ENCODE measurements at places on chromosomes 12 and 14.

- no peak for DNase-seq
Measured at GRCh38 chr14:103416916-103417315, 31.7 kb downstream of the MARK3 start.

DNA sequence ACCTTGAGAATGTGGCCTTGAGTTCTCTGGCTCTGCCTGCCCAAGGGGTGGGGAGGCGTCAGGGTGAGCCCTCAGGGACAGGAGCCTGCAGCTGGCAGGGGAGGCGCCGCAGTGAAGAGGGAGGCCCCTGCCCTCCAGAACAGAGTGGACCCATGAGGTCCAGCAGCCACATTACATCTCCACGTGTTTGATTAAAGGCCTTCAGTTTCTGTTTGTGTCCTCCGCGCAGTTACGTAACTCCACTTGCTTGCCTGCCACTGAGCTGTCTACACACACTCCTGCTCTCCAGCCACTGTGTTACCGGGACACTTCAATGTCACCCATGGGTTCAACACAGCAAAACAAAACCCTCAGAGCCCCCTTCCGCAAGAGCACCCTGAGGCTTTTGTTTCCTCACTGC, 70.4 kb downstream of the CHGA start:
- no peak for DNase-seq

- no peak for DNase-seq
Measured at GRCh38 chr14:104016873-104017650, 68.4 kb upstream of the ASPG start.

GRCh38 chr14:103257211-103257962, 76.7 kb upstream of the EIF5 start:
- no peak for DNase-seq

DNA sequence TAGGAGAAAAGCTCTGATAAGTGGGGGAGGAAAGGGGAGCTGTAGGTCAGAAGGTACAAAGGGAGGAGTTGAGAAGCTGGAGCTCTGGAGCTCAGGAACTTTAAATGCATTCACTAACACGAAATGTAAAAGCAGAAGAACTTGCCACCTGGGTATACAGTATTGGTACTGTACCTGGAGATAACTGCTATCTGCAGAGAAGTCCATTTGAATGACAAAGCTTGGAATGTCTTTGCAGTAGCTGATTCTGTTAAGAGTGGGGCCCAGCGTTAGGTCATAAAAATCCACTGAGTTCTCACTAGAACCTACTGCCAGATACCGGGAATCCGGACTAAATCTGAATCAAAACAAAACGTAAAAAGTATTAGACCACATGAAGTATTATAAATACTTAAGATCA, 55.6 kb downstream of the ZC3H14 start:
- no peak for DNase-seq

- DNase-seq = peak; percentile 80
Measured at GRCh38 chr12:67220065-67220464, 49.1 kb upstream of the CAND1 start.

GRCh38 chr14:65156568-65157366, 54.5 kb upstream of the MAX start:
- no peak for DNase-seq

- DNase-seq = no peak
Measured at GRCh38 chr12:133135747-133136146, 5.3 kb downstream of the ZNF10 start.

DNA sequence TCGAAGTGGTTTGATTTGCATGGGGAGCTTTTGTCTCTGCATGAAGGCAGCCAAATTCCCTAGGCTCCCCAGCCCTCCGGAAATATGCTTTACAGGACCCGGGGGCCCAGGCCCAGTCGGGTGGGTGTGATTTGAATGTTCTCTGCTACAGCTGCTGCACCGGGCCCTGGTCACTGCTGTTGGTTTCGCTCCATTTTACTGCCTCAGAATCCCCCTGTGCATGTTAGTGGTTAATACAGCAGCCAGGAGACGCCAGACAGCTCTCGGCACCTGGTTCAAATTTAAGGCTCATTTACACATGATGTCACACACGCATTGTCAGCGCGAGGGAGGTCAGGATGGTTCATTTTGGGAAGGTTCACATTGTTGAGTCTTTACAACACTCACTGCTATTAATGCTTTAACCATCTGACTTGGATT, 99.6 kb downstream of the SLC38A6 start:
- DNase-seq = no peak

- DNase-seq = no peak
Measured at GRCh38 chr14:54001189-54001878, 44.7 kb upstream of the BMP4 start.

DNA sequence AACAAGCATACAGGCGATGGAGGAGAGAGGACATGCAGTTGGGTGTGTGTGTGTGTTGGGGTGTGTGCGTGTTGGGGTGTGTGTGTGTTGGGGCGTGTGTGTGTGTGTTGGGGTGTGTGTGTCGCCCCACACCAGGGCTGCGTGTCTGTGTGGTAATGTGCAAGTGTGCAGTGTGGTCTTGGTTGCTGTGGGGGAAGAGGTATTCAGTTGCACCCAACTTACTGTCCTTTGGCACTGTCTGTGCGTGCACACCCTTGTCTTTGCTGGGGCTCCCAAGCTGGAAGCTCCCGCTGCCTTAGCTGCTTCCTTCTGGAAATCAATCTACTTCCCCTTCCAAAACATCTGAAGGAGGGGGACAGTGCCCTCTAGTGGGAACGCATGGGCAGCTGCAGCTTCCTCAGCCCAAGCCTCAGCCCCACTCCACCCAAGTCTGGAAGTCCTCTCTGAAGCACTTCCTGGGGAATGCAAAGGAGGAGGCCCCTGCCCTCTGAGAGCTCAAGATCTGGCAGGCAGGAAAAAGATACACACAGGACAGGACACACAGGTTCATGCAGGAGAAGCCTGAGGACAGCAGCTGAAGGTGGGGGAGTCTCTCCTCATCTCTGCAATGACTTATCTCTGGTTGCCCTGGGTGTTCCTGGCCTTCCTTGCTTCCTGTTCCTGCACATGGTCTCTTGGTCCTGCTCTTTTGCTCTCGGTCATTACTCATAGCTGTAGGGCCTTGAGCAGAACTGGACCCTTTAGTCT, 13.1 kb downstream of the ASIC1 start:
- DNase-seq = peak; percentile 81

GRCh38 chr12:28603239-28603638, 413.0 kb downstream of the CCDC91 start:
- DNase-seq = no peak

GRCh38 chr14:44030831-44031383, 476.2 kb downstream of the FSCB start:
- DNase-seq = no peak

- DNase-seq = no peak
Measured at GRCh38 chr12:107282628-107283027, 189.3 kb upstream of the CRY1 start.

DNA sequence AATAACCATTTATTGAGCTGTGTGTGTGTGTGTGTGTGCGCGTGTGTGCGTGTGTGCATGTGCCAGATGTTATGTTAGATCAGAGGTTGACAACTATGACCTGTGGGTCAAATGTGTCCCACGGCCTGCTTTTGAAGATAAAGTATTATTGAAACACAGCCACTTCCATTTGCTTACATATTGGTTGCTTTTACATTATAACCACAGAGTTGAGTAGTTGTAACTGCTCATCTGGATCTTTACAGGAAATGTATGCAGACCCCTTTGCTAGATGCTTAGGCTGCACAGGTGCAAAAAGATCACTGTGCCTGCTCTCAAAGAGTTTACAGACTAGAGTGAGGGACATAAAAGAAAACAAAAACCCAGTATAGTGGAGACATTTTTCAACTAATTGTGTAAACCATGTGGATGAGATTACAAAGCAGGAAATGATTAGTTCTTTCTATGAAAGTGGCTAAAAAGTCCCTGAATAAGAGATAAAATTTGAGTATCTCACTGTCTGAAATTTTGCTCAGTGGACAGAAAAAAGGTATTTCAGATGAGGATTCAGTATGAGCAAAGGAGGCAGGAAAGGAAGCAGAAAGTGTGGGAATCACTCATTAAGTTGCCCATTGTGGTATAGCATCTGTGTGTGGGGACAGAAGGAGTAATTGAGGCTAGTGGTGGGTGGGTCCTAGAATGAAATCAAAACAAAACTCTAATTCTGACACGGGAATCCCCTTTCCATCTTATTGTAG, 188.4 kb downstream of the PAH start:
- DNase-seq = no peak

DNA sequence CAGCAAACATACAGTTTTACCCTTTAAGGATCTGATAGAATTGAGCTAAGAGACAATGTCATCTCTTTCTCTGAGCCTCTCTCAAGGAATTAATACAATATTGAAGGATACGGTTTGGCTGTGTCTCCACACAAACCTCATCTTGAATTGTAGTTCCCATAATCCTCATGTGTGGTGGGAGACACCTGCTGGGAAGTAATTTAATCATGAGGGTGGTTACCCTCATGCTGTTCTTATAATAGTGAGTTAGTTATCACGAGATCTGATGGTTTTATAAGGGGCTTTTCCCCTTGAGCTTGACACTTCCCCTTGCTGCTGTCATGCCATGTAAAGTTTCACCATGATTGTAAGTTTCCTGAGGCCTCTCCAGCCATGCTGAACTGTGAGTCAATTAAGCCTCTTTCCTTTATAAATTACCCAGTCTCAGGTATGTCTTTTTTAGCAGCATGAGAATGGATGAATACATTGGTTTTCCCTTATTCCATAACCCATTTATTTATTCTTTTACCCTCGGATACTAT, 47.6 kb downstream of the TMEM30B start:
- DNase-seq = peak; percentile 39

DNA sequence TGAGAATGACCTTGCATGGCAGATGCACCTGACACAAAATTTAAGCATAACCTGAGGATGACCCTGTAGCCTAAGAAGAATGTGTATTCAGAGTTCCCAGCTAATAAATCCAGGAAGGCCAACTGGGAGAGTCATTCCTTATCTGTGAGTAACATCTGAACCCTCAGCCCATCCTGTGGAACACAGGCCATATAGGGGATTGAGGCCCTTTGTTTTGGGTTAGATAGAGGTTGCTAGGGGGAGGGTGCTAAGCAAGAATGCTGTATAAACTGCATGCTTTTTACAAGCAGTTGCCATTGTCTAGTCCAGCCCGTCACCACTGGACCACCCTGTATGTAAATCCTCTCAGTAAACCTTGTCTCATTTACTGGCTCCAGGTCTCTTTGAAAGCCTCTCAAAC, 77.0 kb downstream of the BICD1 start:
- no peak for DNase-seq

DNA sequence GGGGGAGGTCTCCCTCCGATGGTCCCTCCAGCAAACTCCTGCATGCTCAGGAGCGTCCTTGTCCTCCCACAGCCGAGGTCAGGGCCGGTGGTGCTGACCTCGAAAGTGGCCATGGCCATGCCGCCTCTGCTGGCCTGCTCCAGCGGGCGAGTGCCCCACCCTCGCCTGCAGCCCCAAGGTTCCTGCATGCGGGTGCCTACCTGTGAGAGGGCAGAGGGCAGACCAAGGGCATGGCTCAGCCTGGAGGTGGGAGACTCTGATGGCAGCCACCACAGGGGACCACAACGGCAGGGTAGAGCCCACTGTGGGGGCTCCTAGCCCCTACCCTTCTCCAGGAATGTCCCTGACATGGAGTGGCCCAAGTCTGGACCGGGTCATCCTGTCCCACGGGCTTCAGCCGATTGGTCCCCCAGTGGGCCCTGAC, 38.1 kb upstream of the PPP1R13B start:
- DNase-seq = no peak

Data from NCI-H2171 treated with DMSO at 0.1 percent for 48 hours (cell line).